ENCODE measurements at places on chromosomes 3 and 15. TPM values are rescaled to one million over a fixed set of nuclear protein-coding genes. Genes with fewer than 3 reads are reported as not detected.

ABHD17C gene
- 26.6 TPM for polyA plus RNA-seq

USP3 gene
- polyA plus RNA-seq = 14.0 TPM

FAM81A gene
- 0.12 TPM for polyA plus RNA-seq

FEZF2 gene
- polyA plus RNA-seq = not detected

FSD2 gene
- polyA plus RNA-seq = 0.12 TPM

CYP8B1 gene
- not detected for polyA plus RNA-seq

LSAMP gene
- polyA plus RNA-seq = 0.16 TPM

TF gene
- 2.6 TPM for polyA plus RNA-seq

KNG1 gene
- not detected for polyA plus RNA-seq

NMNAT3 gene
- polyA plus RNA-seq = 2.1 TPM

IL5RA gene
- polyA plus RNA-seq = 0.02 TPM

CCDC33 gene
- polyA plus RNA-seq = not detected

GOLGA8S gene
- 0.10 TPM for polyA plus RNA-seq

RASGRP1 gene
- polyA plus RNA-seq = 2.5 TPM

RAB7A gene
- 132 TPM for polyA plus RNA-seq

PARP16 gene
- polyA plus RNA-seq = 5.6 TPM

C3orf49 gene
- polyA plus RNA-seq = not detected

GABRR3 gene
- not detected for polyA plus RNA-seq

SLC24A5 gene
- polyA plus RNA-seq = not detected

ERICH6 gene
- polyA plus RNA-seq = not detected

ARPIN gene
- 6.8 TPM for polyA plus RNA-seq
